Stimulated activated CD4-positive, alpha-beta T cell treated with anti-CD3 and anti-CD28 coated beads, Interleukin-1b, Interleukin-23, amount 100 ng/mL, for 48 hours (primary cell): ENCODE measurements at places on chromosomes 6 and 20.

DNA sequence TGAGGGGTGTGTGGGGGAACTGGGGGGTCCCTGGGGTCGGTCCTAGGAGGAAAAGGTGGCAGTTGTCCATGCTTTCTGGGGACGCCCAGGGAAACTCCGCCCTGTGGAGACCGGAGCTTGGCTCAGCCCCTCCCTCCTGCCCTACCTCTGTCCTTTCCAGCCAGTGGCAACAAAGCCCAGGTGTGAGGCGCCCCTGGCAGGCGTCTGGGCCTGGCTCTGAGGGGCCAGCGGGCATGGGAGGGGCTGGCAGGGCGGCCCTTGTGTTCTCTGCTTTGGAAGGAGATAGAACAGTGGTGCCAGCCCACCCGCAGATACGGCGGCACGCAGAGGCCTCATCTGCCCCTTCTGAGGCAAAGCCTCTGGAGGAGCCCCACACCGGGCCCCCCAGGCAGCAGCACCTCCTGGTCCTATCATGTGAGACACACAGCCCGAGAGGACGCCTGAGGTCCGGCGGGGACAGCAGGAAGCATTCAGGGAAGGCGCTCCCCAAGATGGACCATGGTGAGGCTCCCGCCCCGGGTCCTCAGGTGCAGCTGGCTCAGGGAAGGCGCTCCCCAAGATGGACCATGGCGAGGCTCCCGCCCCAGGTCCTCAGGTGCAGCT is 47.9 kb downstream of the YTHDF1 start:
- no peak for DNase-seq

DNA sequence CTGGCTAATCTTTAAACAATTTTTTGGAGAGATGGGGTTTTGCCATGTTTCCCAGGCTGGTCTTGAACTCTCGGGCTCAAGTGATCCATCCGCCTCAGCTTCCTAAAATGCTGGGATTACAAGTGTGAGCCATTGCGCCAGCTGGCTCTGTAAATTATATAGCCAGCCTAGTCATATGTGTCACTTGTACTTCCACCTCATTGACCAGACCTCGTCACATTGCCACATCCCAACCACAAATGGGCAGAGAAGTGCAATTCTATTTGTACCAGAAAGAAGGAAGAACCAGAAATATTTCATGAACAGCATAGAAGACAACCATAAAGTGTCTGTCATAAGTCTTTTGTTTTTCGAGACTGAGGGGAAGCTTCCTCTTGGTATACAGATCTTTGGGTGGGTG is 304.9 kb upstream of the RNF24 start:
- DNase-seq = no peak

DNA sequence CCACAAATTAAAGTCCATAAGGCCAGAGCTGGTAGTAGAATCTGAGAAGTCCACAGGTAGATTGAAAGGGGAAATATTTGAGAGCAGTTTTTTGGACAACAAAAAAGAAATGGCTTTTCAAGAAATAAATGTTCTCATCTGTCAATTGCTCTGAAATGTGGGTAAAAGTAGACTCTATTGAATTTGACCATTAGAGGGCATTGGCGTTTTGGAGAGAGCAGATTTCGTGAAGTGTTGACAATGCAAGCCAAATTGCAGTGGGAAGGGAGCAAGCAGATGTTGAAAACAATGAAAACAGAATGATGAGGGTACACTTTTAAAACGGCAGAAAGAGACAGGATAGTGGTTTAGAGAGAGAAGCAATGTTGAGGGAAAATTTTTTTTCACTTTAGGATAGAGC is 149.1 kb upstream of the FAM83B start:
- DNase-seq = no peak

GRCh38 chr6:43772681-43773049 is 2.7 kb downstream of the VEGFA start:
- no peak for DNase-seq

GRCh38 chr6:53992522-53992921 is 118.7 kb upstream of the MLIP start:
- no peak for DNase-seq

DNA sequence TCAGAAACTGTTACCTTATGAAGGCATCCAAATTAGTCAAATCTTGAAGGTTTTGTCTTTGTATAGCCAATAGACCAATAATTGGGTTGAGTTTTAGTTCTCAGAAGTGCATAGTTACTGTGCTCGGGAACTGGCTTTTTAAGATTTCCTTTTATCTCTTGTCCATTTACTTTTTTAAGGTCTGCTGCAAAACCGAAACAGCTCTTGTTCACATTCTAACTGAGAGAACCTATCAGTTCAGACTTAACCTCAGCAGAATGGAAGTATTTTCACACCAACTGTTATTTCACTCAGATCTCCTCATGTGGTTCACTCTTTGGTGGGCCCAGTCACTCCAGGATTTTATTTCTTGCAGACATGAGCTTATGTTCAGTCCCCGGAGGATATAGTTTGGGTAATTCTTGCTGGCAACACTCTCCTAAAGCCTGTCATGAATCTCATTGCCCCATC is 55.5 kb downstream of the TPBG start:
- no peak for DNase-seq

- DNase-seq = no peak
Observed at GRCh38 chr20:35636095-35636494, 20.5 kb downstream of the SPAG4 start.

GRCh38 chr6:158219228-158219627 is 51.1 kb downstream of the GTF2H5 start:
- no peak for DNase-seq

GRCh38 chr6:79614326-79615305 is 16.5 kb upstream of the SH3BGRL2 start:
- DNase-seq = no peak

DNA sequence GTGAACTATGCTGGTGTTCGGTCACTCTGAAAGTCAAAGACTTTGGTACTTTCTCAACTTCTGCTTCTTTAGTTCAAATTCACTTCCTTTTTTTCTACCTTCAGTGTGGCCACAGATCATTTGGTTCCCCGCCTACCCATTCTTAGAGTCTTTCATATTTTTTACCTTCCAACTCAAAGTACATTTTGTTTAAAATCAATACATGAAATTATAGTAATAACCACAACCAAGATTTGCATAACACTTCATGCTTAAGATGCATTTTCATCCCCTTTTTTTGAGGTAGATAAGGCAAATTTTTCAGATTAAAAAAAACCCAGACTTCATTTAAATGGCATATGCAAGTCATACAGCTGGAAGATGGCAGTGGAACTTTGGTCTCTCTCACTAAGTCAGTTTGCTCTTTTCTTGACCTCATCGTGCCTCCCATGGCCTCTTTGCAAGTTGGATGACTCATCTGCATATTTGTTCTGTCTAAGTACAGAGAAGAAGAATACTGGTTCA is 11.9 kb upstream of the CNR1 start:
- DNase-seq = no peak

DNA sequence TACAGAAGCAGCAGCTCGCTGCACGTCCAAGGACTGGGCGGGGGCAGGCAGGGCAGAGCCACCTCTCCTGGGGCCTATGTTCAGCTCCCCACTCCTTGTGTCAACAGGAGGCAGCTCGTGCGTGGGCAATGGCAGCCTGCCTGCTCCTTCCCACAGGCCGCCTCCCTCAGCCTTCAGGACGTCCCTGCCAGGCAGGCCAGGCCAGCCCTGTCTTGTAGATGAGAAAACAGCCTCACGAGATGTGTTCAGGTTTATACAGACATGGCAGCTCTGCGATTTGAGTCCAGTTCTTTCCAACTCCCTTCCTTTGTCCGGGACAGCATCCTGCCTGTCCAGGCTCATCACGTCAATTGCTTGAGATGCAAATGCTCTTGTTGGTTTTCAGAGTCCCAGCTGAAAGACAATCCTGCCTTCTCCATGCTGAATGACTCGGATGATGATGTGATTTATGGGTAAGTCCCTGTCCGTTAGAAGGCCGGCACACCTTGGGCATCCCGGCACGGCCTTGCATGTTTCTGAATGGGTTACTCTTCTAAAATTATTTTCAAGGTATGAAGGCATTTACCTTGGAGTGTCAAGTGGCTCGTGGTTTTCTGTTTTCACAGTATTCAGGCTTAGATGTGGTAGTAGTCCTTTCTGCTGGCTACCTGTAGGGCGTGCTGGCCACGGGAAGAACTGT is 13.5 kb downstream of the DYNLT1 start:
- no peak for DNase-seq

- no peak for DNase-seq
Observed at GRCh38 chr6:168280020-168280898, 39.3 kb downstream of the DACT2 start.

DNA sequence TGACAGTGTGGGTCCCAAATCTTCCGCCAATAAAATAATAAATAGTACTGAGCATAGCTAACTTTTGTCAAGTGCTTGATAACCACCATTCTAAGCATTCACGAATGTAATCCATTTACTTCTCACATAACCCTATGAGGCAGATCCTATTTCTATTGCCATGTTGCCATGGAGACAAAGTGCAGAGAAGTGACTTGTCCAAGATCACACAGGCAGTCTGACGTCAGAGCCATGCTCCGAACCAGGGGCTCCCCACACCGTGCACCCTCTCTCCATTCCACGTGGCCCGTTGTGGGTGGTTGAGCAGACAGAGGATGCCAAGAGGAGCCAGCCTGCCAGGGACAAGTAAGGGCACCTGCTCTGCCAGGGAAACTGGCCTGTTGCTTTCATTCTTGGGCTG is 38.9 kb downstream of the CDH22 start:
- no peak for DNase-seq

DNA sequence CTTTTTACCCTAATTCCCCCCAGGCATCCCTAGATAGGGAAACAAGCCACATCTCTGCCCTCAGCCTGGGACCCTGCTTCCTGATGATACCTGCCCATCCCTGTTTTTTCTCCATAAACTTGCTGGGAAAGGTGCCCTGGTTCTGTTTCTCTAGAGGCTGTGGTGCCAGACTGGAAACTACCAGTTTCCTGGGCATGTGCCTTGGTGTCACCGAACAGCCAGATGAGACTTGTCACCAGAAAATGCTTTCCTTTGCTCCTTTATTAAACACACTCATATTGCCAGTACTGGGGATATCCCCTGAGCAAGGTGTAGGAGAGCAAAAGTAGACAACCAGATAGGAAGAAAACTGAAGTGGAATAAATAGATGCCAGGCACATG is 16.8 kb downstream of the SRSF3 start:
- DNase-seq = no peak

GRCh38 chr20:63025534-63026331 is 19.0 kb upstream of the BHLHE23 start:
- DNase-seq = no peak

DNA sequence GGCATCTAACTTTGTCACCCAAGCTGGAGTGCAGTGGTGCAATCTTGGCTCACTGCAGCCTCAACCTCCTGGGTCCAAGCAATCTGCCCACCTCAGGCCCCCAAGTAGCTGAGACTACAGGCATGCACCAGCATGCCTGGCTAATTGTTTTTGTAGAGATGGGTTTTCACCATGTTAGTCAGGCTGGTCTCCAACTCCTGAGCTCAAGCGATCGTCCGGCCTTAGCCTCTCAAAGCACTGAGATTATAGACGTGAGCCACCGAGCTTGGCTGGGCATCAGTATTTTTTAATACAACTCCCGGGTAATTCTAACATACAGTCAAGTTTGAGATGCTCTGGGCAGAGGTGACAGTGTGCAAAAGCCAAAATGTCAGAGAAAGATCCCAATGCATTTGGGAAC is 73.5 kb downstream of the NFATC2 start:
- DNase-seq = no peak

- no peak for DNase-seq
Observed at GRCh38 chr6:166437661-166438060, 54.9 kb upstream of the MPC1 start.

DNA sequence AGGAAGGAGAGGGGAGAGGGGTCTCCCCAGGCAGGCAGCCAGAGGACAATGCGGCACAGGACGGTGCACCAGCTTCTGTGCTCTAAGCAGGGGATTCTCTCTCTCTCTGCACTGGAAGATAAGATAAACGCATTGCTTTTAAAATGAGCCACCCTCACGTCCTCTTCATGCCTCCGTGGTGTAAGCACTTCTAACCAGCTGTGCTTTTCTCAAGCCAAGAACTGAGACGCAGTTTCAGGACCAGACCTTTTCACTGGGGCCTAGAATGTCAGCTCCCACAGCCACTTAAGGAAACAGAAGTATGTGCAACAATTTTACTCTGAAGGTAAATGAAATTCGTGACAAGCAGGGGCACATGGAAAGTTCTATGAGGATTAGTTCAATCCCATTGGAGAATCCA is 82.4 kb downstream of the PSMB1 start:
- no peak for DNase-seq

DNA sequence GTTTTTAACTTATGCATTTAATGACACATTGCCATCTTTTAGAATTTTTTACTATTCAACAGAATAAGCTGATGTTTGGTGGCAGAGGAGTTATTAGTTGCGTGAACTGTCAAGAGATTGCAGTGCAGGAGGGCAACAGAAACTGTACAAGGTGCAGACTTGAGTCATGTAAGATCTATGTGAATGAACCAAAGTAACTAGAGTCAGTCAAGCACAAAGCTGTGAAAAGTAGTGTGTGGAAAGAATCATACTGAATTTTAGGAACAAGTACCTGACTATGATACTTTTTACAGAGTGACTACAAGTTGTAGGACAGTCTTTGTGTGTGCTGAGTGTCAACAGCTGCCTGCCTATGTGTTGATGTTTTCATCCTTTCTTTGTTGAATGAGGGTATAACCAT is 2.7 kb upstream of the C6orf163 start:
- no peak for DNase-seq
